ENCODE measurements at places on chromosomes 2 and 18.

GRCh38 chr2:217707131-217707611 lies 295.6 kb downstream of the TNS1 start:
- DNase-seq: no peak

DNA sequence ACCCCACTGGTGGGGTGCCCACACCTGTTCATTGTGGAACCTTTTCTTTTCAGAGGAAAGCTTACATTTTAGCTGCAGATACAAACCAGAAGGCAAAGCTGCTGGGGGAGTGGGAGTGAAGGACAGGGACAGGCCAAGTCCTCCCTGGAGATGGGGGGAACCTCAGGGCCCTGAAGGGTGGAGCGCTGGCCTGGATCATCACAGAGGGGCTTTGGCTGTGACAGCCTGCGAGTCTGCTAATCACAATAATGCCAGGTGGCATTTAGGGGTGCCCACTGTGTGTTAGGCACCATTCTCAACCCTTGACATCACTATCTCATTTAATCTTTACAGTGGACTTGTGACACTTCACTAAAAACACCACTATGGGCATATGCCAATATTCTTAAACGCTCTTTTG lies 27.4 kb downstream of the KCTD1 start:
- DNase-seq: no peak

GRCh38 chr18:71431171-71431570 lies 1113.0 kb downstream of the CBLN2 start:
- DNase-seq: no peak

- DNase-seq: no peak
Measured at GRCh38 chr2:71747559-71747958, 294.2 kb downstream of the DYSF start.

DNA sequence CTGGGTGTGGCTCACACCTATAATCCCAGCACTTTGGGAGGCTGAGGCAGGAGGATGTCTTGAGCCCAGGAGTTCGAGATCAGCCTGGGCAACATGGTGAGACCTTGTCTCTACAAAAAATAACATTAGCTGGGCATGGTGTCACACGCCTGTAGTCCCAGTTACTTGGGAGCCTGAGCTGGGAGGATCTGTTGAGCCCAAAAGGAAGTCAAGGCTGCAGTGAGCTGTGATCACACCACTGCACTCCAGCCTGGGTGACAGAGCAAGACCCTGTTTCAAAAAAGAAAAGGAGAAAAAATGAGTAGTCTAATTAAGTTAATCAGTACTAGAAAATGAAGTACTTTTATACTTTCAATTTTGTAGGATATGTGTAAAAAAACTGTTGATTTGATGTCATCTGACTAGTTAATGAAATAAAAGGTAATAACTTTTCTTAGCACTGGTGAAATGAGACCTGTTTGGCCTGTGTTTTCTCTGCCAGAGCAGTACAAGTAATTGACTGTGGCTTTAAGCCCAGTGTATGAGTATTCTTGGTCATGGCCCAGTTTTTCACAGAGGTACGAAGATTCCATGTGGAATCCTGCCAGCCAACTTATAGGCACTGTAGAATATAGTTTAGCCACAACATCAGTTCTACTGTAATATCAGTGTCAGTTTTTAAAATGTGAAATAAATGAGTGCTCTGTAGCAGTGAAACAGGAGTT lies 35.8 kb downstream of the MFSD6 start:
- DNase-seq: no peak

DNA sequence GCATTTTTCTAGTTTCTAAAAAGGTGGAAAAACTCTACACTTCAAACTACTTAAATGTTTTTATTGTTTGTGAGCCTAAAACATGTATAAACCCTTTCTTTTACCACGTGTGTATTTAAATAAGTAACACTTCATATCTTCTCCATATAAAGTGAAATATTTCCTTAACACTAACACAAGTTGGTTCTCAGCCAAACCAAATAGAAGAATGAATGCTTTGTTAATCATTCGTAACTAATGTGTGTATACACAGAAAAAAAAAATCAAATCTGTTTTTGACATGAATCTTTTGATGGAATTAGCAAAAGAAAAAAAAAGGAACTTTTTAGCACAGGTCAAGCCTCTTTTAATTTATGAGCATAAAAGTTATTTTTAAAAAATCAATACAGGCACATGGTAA lies 89.3 kb downstream of the EHBP1 start:
- DNase-seq: peak; percentile 48

DNA sequence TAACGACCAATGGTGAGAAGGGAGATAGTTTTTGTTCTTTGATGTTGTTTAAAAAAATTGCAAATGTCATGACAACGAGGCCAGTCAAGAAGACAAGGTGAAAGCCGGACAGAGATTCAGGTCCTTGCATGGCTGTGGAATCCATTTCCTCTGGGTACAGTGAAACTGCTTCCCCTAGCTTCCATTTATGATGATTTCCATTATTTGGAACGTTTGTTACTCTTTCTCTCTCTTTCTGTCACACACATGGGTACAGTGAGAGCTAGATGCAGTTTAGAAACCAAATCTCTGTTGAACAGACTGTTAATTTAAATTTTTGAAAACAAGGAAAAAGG lies 57.4 kb upstream of the MSH2 start:
- DNase-seq: no peak

DNA sequence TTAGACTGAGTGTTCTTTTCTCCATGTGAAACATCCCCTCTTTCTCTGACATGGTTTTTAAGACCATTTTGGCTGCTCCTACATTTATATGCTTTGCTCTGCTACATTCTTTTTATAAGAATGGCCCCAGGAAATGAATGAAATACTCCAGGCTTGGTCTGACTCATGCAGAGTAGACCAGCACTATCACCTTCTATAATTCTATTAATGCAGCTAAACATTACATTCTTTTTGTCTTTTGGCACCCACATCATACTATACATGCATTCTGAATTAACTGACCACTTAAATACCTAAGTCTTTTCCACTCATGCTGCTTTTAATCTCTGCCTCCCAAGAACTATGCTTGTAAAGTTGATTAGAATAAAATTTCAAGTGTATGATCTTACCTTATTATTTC lies 94.1 kb downstream of the AAK1 start:
- peak; percentile 17 for DNase-seq

GRCh38 chr2:7437141-7437540 lies 519.9 kb downstream of the RNF144A start:
- DNase-seq: no peak

DNA sequence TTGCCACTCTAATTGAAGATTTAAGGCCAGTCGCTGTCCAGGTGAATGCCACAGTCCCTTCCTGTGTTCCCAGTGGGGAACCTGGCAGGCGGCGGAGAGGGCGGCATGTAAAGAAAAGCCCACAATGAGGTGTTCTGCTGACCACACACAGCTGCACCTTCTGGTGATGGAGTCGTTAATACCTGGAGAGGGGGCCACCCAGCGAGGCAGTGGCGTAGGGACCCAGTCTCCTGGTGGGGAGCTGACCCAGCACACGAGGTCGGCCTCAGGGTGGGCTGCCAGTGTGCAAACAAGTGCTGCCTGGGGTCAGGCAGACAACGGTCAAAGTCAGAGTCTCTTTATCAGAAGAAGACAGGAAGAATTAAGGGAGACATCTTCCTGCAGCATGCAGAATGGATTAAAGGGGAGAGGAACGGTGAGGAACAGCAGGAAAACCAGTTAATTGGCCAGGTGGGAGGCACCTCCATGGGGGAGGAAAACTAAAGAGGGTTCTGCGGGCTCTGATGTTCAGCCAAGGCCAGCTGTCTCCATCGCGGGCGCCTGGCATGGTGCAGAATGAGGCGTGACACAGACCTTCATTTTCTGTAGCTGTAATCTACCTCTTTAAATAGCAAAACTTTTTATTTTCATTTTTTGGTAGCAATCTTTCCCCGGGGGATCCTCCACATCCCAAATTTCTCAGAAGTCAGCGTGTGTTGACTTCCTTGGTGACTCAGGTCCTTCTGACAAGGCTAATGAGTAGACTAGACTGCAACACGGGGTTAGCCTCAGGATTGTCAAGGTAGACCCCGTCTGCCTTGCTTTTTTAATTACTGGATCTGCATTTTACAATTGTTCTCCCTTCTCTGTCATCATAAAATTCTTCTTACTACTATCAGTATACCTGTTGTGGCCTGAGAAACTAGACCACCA lies 78.3 kb downstream of the SMAD7 start:
- DNase-seq: no peak

- no peak for DNase-seq
Measured at GRCh38 chr2:239114616-239115265, 266.9 kb downstream of the TWIST2 start.

- DNase-seq: no peak
Measured at GRCh38 chr2:130832296-130832940, 4.3 kb upstream of the ARHGEF4 start.

GRCh38 chr2:188884046-188884445 lies 90.1 kb upstream of the COL3A1 start:
- DNase-seq: no peak

DNA sequence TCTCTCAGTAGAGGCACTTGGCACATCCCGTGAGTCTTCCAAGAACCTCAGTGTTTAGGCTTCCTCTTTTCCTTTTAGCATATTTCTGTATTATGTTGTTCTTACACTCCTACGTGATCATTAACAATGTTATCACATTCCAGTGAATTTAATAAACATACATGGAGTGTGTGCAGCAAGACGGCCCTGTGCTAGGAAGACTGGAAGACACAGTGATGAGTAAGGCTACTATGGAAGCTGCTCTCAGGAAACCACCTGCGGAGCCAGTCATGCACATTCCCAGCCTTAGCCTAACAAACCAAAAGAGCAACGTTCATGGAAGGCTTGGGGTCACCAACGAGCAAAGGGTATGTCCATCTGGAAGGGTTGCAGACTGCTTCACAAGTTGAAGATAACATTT lies 103.4 kb downstream of the ETAA1 start:
- DNase-seq: peak; percentile 25

DNA sequence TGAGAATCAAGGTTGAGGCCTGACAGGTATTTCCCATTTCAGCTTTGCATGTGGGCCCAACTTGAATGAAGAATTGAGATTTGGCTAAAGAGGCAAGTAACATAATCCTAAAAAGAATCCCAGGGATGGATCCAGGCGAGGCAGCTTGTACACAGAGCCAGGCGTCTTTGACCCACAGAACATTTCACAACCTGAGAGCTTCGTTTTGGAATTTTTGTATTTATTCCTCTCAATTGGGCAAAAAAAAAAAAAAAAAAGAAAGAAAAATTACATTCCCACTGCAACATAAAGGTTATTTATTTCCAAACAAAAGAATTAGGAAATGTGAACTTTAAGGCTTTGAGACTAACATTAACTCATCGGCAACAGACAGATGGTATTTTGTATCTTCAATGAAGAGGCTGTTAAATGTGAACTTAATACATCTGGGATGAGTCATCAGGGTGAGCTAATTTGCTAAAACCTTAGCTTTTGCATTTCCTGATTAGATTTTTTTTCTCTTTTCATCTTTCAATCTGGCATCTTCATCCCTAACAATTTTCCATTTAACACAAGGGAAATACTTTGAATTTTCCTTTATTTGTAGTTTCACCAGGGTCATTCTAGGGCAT lies 478.5 kb upstream of the TNP1 start:
- DNase-seq: no peak

- DNase-seq: no peak
Measured at GRCh38 chr18:49030138-49030537, 79.4 kb upstream of the SMAD7 start.

DNA sequence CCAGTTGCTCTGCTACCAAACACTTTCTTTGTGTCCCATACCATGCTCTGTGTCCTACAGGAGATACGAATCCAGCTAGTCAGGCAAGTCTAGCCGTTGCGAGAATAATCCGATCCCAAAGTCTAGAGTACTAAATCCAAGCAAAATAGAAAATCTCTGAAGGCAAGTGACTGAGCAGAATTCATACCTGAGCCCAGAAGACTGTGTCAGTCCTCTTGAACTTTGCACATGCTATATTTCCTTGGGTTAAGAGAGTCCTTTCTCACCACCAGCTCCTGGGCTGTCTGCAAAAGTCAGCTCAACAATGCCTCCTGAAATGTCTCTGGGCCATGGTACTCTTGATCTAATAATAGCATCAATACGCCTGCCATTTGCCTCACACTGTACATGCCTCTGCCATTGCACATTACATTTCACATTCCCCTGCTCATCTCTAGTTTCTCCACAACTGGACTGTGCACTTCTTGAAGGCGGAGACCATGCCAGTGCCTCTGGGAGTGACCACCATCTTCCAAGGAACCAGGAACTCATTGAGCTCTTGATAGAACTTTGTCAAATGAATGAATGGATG lies 265.8 kb upstream of the ID2 start:
- no peak for DNase-seq

DNA sequence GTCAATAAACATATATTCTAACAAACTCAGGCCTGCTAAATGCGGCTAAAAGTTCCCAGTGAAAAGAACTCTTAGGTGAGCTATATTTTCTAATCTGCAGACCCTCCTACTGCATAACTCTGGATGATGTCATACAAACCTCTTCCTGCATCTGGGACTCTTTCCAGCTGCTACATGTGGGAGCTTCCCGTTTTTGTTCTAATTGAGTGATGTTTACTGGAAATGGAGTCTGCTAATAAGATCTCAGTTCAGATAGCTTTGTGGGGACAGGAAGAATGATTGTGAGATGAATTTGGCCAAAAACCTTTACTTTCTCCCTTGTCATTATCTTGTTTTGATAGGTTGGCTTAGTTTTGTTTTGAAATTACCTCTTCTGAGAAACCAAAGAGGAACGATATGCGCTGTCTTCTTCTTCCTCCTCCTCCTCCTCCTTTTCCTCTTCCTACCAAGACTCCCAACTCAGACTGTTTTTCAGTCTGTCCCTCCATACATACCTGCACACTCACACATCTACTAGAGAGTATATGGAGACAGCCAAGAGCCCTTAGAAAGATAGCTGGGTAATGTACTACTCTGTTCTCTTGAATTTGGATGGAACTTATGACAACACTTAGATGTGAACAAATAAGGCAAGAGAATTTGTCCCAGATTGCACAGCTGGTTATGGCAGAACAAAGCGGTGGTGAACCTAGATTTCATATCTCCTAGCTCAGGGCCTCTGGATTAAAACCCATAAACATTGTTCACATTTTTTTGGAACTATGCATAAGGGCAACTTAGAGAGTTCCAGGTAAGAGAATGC lies 39.8 kb upstream of the AAK1 start:
- peak; percentile 85 for DNase-seq

- no peak for DNase-seq
Measured at GRCh38 chr18:10475654-10476291, 21.3 kb downstream of the APCDD1 start.

GRCh38 chr18:54939361-54939917 lies 19.8 kb downstream of the CCDC68 start:
- DNase-seq: no peak
